Fibroblast of skin of abdomen (primary cell): ENCODE measurements at places on chromosomes 2 and 18.

DNA sequence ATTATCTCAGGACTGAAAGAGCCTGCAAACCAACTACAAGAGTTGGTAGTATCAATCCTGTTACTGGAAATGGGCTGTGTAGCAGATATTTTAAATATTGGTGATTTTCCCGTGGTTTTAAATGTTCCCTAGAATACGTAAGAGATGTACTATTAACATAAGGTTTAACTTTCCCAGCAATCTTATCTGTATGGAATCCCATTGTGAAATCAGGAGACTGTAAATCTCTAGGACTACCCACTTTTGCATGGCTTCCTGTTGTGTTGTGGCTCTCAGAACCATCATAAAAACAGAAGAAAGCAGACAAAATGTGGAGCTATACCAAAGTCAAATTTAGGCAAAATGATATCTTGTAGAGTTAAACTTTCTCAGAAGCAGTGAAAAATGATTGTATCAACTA is 641.5 kb upstream of the SETBP1 start:
- no peak for DNase-seq

- no peak for DNase-seq
These were observed 40.0 kb upstream of the GLS start for GRCh38 chr2:190840569-190841172.

DNA sequence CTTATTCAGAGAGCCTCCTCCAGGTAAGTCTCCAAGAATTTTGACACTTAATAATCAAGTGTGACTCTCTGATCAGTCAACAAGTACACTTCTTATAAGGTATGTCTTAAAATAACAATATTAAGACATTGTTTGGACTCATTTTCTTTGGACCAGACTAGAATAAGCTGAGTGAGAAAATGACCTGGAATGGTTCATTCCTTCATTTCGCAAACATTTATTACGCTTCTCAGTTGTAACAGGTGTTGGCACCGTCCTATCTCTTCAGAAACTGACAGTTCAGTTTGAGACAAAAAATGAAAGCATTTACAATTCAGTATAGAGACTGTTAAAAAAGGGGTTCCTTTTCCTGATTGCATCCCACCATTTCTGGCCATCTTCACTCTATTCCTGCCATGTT is 46.6 kb downstream of the TSPYL6 start:
- DNase-seq, result no peak

GRCh38 chr2:203669820-203670219 is 36.6 kb upstream of the CD28 start:
- peak; percentile 22 for DNase-seq

GRCh38 chr2:150471813-150472510 is 15.5 kb downstream of the RND3 start:
- DNase-seq, result no peak

DNA sequence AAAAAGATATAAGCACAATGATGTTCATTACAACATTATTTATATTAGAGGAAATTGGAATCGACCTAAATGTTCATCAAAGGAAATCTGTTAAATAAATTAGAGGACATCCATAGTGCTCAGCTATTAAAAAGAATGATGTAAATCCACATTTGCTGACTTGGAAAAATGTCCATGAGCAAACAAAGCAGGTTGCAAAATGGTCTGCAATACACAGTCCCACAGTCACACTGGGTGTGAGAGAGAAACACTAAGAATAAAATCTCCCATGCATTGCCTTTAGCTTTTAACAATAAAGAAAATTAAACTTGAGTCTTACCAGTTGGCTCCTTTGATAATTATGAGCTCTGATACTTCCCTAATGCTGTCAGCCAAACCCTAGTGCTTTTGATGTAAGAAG is 811.1 kb upstream of the SALL3 start:
- no peak for DNase-seq

DNA sequence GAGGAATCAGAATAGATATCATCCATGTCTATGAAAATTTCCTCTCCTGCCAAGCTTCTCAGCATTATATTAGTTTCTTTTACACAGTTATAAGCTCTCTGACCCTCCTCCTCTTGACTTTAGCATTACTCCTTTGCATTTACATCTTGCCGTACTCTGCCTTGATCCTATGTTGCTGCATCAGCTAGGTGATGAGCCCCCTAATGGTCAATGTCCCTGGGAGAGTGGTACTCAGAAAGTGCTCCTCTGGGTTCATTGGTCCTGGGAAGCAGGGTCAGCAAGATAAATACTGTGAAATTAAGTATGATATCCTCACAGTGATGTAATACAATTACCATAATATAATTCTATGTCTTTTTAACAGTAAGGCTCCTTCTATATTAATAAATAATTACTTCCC is 74.1 kb downstream of the PKP4 start:
- no peak for DNase-seq

DNA sequence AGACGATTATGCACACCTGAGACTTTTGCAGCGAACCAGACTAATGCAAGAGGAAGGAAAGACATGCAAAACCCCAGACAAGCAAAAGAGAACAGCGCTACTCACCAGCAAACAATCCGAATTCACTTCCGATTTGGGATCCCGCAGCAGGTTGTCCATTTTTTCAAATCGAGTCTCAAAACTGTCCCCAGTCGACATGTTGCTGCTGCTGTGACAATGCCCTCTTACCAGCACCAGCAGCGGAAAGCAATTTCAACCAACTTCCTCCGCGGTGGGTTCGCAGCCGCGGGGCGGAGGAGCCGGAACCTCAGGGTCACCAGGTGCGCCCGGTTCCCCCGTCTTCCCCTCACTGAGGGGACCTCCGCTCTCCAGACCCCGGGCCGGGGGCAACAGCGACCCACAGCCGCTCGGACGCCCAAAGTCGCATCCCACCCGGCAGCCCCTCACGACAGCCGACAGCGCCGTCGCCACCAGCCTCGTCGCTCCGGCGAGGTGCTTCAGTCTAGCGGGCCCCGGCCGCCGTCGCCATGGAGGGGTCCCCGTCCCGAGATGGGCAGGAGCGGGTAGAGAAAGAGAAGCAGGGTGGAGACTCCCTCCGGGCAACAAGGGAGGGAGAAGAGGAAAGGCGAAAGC is 784 bp downstream of the ROCK1 start:
- peak; percentile 22 for DNase-seq

GRCh38 chr2:134073023-134073422 is 180.8 kb upstream of the MGAT5 start:
- DNase-seq, result no peak

- DNase-seq, result peak; percentile 93
These were observed 55.9 kb upstream of the CTLA4 start for GRCh38 chr2:203811491-203812221.

- no peak for DNase-seq
These were observed 21.2 kb downstream of the RNF149 start for GRCh38 chr2:101287303-101287702.

- DNase-seq, result peak; percentile 28
These were observed 62.6 kb downstream of the ODC1 start for GRCh38 chr2:10385501-10385900.

GRCh38 chr2:11647834-11648600 is 22.0 kb downstream of the NTSR2 start:
- no peak for DNase-seq

- DNase-seq, result no peak
These were observed 2.0 kb downstream of the CSRNP3 start for GRCh38 chr2:165471349-165471950.

DNA sequence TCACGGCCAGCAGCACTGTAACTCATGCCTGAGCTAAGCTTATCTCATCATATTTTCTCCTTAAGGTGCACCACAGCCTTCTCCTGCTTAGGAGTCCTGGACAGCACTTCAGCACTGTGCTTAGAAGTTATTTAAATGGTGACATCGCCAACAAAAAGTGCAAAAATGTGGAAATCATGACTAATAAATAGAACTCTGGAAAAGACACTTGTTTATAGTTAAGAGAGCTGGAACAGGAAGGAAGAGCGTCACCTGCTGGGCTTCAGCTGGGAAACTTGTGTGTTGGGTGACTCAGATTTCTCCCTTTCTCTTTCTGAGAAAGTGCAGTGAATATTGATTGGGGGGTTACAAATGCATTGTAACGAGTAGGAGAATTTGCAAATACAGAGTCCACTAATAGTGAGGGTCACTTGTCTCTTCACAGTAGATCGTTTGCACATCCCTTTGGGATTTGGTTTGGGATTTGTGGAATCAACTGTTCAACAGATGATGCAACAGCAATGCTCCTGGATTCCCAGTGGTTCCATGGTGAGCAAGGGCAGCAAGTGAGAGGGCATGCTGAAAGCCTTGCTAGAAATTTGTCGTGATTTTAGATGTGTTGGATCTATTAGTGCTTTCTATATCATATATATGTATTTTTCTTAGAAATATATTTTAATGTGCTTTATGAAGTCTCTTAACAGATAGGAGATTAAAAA is 84.2 kb downstream of the DOK6 start:
- peak; percentile 72 for DNase-seq

- DNase-seq, result peak; percentile 2
These were observed 353.6 kb upstream of the FSIP2 start for GRCh38 chr2:185384822-185385560.

- no peak for DNase-seq
These were observed 269.3 kb upstream of the EPC2 start for GRCh38 chr2:148375214-148375613.

- DNase-seq, result no peak
These were observed 8.9 kb downstream of the PAPOLG start for GRCh38 chr2:60764736-60765534.

DNA sequence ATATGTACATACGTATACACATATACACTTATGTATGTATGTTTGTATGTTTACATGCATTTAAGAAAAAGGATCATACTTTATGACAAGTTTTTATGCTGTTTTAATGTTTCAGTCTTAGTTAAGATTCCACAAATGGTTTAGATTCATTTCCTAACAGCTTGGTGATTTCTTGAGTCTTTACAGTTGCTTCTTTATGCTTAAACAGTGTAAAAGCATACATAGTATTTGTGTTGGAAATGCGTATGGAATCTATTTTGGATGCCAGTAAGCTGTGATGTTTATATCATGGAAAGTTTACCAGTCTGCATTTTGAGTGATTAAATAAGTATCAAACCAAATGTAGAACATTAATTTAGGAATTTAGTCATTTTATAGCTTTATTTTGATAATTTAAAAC is 55.4 kb downstream of the AGFG1 start:
- no peak for DNase-seq

DNA sequence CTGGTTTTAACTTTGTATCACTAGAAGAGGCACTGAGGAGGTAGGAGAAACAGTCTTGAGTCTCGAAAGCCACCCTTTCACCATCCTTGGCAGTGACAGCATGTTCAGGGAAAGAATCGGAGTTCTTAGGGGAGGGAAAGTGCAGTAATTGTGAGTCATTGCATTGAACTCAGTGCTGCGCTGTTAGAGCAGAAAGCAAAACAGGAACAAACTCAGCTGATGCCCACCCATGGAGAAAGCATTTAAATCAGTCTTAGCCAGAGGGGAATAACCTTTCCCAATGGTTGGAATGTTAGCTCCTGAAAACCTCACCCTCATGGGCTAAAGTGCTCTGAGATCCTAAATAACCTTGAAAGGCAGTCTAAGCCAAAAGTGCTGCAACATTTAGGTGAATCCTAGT is 845.6 kb upstream of the CNTNAP5 start:
- DNase-seq, result no peak

DNA sequence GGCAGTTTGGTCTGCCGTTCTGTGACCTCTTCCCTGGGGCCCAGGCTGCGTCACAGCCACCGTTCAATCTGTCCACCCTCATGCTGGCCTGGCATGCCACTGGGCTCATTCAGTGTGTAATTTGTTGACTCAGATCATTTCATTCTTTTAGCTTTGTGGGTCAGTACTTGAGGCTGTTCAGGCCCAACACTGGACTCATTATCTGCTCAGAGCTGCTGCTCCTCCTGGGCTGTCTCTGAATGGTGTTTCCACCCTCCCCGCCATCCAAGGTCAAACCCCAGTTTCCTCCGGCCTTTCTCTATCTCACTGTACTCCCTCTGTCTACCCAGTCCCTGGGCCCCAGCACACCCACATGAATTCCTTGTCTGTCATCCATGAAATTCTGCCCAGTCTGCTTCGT is 152.4 kb upstream of the NCK2 start:
- no peak for DNase-seq

DNA sequence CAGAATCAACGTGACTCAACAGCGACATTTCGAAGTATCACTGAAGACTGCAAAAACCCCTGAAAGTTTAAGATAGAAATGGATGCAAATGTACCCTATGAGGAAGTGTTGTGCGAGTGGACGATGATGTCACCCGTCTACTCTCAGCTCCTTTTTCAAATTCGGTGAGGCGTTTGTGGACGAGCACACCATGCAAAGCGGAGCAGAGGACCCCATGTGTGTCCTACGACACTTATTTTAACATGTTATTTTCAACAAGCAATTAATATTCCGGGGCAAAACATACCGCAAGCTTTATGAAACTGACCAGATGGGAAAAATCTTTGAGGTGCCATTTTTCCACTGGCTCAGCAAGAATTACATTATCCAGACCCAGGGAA is 2.0 kb downstream of the PXDN start:
- peak; percentile 32 for DNase-seq

DNA sequence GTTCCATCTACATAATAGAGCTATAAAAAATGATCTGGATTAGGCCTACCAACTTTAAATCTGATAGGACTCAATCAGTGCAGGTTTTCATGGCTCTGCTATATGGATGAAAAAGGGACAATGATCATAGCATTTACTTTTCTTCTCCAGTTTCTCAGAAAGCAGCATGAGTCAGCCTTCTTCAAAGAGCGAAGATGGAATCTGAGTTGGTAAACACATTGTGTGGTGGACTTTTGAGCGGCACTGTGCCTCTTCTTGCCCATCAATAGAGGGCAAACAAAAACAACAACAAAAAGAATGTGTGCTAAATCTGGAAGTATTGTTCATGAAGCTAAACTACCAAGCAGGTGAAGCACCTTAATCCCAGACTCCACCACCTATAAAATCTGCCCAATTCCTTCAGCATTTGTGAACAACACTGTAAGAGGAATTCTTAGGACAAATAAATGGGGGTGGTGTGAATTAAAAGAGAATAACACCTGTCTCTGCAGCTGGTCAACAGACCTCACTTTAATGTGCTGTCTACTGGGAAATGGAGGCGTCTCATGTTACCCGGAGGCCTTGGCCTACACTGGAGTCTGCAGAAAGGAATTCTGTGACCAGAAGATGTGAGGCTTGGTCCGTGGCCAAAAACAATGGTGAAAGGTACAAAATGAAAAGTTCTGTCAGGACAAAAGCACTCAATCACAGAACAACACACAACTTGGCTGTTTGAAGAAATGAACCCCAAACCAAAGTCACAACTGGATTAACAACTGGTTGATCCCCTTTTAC is 609.0 kb downstream of the IRS1 start:
- peak; percentile 26 for DNase-seq

DNA sequence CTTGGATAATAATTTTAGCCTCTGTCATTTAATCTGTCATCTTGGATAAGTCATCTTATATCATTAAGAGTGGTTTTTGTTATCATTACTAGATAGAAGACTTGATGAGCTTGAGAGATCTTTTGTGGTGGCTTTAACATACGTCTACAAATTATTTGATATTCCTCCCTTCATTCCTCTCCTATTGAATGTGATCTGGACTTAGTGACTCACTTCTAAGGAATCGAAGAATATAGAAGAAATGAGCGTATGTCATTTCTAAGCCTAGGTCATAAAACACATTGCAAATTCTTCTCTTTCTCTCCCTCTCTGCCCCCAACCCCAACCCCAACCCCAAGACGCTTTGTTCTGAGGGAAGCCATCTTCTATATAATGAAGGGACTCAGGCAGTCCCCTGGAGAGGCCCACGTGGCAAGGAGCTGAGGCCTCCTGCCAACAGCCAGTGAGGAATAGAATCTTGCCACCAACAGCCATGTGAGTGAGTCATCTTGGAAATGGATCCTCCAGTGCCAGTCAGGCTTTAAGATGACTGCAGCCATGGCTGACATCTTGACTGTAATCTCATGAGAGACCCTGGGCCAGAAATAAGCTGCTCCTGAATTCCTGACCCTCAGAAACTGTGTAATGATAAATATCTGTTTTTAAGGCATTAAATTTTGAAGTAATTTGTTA is 221.6 kb upstream of the SP5 start:
- DNase-seq, result peak; percentile 53
